AG08395 (cell line): ENCODE measurements at places on chromosomes 4 and X.

GRCh38 chr4:34112573-34112972 is 2131.7 kb downstream of the ARAP2 start:
- DNase-seq = no peak

DNA sequence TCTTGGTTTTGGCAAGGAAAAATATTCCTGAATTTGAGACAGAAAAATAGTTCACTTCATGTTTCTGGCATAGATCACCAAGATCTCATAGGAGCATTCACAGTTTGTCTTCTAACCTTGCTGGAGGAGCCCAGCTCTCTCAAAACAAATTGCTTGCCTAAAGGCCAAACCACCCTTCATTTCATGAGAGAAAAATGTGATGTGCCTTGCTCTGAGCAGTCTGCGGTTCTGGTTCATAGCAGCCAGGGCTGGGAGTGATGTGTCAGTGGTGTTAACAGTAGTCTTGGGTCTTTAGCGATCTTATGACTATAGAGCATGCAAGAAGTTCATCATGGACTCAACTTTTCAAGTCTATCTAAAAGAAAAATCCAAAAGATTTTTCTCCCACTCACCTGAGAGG is 183.3 kb downstream of the DCLK2 start:
- no peak for DNase-seq

GRCh38 chrX:134669378-134670098 is 11.3 kb upstream of the PLAC1 start:
- DNase-seq = peak; percentile 98

DNA sequence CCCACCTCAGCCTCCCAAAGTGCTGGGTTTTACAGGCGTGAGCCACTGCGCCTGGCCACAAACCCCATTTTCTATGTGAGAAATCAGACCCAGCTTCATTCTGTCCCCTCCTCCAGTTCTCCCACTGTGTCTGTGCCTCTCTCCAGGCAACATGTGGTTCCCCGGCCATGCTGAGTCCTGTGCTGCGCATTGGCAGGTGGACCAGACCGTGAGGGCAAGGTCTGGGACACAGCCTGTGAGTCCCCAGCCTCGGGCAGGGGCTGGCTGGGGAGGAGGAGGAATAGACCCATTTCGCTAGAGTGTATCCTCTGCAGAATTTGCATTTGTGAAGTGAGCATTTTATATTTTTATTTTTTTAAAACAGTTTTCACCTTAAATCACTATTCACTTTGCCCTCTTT is 21.5 kb upstream of the CLDN24 start:
- DNase-seq = no peak
